ENCODE measurements at places on chromosomes 7 and 10.
A peak's percentile ranks its signal among the peaks of the same experiment; 100 is the strongest.

DNA sequence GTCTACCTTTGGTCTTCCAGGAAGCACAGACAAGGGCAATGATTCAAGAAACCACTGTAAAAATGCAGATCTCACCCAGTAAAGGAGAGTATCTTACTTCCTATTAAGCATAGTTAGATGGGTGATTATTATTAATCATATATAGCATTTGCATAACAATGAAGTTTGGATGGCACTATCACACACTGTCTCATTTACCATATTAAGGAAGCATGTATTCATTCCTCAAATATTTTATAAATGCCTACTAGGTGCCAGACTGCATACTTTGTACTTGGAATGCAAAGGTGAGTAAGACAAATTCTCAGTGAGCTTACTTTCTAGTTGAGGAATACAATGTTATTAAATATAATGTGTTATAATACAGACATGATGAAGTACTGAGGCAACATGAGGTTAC lies 53.9 kb upstream of the SKAP2 start:
- no peak for DNase-seq

DNA sequence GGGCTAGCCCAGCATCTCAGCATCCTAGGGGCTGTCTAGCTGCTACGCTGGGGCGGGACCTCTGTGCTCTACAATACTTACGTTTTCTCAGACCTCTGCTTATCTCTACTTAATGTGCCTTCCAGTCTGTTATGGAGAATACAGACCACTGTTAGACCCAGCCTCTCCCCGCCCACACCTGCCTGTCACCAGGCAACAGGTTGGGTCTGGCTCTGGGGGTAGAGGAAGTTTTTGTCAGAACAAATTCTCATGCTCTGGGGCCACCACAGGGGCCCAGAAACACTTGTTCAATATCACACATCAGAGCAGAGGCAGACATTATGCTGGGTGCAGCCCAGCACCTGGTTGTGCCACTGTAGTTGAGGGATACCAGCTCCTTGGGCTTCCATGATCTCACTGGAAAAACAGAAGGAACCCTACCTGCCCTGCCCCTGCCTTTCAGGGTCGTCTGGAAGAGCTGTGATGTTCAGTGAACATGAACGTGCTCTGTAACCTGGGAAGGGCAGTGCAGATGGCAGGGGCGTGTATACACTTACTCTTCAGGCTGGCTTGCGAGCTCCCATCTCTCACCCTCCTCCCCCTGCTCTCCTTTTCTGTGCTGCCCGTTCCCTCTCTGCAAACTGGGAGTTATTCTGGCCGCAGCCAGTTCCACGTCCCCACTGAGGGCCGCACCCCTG lies 135.2 kb upstream of the PODXL start:
- no peak for DNase-seq

DNA sequence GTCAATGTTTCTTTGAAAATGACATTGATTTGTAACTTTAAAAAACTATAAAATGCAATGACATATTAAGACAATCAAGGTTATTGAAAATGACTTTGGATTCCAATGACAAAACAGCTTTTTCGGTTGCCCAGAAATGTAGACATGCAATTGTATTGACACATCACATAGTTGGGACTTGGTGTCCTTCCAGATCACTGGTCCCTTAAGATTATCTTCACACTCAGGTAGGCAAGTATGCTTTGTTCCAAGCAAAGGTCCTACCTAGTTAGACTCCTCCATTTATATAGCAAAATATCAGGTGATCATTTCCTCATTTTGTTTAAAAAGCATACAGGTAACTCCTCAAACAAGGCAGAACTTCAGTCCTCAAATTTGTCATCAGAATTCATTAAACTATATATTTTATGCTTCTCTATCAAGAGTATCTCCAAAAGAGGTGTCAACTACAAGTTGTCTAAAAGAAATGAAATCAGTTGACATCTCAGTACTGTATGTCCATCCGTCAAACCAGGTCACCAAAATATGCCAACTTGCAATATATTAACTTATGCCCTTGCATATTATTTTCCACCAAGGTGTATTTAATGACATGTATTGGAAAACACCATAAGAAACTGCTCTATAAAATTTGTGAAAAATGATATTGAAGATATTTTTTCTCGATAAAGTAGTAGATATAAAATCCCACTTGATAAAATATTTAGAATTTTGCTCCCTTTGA lies 64.6 kb downstream of the TSPAN12 start:
- no peak for DNase-seq

DNA sequence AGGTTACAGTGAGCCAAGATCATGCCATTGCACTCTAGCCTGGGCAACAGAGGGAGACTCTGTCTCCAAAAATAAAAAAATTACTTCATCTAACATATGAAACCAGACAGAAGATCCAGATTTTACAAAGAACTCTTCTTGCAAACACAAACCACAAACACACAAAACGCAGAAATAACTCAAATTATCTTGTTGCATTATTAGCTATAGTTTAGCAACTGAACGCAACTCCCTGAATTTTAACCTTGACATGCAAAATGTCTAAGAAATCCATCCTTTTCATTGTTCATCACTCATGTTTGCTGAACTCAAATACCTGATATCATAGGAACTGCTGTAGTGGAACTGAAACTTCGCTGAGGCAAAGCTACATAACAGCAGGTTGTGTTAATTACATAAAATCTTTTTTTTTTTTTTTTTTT lies 64.1 kb downstream of the MICU1 start:
- DNase-seq, result no peak

- no peak for DNase-seq
Measured at GRCh38 chr7:82507365-82507975, 63.9 kb upstream of the CACNA2D1 start.

GRCh38 chr10:6275022-6275997 lies 72.6 kb downstream of the PFKFB3 start:
- peak; percentile 93 for DNase-seq

- DNase-seq, result no peak
Measured at GRCh38 chr10:132149271-132149670, 37.5 kb upstream of the DPYSL4 start.

DNA sequence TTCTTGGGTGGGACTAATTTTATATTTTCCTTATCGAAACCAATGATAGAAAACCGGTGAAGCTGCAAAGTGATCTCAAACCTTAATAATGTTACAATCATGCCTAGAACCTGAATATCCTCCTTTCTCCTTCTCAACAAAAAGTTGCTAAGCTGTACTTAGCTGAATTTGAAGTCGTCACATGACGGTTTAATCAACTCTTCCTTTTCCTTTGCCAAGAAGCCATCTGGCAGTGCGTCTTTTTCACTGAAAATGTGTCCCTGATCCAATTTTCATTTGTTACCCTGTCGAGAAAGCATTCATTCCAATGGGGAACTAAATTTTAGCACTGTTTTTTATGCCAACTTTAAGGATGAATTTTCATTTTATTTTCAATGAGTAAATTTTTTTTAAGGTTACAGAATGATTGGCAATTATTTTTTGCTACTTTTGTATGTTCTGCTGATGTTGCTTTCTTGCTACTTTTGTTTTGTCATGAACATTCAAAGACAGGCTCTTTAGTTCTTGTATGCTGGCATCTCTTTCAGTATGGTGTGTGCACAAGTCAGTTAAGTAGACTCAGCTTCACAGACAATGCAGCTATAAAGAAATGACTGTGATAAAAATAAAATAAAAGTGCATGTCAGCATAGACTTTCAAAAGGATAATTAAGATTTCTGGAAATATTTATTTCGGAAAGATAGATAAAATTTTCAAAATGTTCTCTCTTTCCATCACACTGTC lies 980.0 kb downstream of the DNAJB9 start:
- DNase-seq, result no peak

- DNase-seq, result no peak
Measured at GRCh38 chr7:92841192-92841591, 4.8 kb upstream of the CDK6 start.

DNA sequence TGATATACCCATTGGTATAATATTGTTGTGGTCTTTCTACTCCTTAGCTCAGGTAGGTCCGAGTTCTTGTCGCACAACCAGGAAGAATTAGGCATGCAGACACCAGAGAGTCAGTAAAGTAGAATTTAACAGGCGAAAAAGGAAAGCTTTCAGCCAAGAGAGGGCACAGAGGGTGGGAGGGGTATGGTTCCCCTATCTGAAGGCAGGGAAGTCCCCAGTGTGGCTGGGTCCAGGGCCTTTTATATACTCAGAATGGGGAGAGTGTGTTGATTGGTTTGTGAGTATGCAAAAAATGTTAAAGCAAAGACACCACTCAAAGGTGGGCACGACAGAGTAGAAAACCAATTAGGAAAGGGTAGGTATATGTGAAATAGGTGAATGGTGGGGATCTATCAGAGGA lies 53.9 kb downstream of the IMMP2L start:
- DNase-seq, result no peak

GRCh38 chr10:35765066-35765527 lies 123.0 kb upstream of the FZD8 start:
- DNase-seq, result no peak

DNA sequence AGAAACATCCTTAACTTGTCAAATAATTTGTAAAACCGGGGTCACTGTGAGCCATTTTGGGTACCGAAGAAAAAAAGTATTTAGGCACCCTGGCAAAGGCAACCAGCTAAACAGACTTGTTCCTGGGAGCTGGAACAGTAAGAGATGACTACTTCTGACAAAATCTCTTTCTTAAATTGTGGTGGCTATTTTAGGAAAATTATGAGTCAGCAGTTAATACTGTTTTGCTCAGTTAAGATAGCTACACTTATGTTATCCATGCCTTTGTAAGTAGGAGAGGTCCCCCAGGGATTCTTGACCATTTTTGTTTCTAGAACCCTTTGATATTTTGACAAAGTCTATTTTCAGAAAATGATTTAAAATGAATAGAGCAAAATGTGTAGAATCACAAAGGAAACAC lies 68.7 kb downstream of the TAX1BP1 start:
- peak; percentile 76 for DNase-seq

DNA sequence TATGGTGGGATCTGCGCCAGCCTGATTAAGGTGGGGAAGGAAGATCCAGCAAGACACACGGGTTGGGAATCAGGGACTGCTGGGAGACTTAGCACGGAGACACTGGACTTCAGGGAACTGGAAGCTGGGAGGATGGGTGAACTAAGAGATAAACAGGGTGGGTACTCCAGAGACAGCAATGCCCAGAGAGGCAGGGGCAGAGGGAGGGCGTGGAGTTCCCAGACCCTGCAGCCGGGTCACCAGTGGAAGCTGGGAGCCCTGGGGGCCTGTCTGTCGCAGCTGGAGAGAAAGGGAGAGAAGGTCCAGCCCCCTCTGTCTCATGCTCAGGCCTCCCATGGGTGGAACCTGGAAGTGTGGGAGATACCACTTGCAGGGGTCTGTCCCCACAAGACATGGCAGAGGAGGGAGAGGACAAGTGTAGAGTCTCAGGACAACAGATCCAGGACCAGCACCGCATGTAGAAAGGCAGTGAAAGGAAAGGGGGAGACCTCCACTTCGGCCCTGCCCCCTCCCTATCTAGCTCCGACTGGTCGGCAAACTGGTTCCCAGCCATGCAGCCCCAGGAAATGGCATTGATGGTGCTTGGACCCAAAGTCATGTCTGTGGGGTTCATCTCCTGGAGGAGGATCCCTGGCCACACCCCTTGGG lies 44.4 kb downstream of the AOC1 start:
- DNase-seq, result no peak

DNA sequence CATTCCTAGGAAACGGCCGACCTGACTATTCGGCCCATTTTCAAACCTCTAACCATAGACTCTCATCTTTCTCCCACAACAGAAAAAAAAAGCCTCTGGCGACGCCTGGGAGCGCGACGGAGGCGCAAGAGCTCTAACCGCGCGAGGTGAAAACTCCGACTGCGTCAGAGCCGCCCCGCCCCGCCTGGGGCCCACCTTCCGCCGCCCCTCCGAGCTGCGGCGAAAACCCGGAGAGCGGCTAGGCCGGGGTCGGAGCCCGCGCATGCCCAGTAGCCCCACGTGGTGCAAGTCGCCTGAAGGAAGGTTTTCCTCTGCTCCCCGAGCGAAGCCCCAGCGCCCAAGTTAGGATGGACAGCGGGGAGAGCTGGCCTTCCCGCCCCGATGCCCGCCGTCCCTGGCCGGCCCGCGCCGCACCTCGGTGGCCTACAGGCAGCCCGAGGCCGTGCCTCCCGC lies 683 bp upstream of the SGMS1 start:
- DNase-seq, result peak; percentile 99

DNA sequence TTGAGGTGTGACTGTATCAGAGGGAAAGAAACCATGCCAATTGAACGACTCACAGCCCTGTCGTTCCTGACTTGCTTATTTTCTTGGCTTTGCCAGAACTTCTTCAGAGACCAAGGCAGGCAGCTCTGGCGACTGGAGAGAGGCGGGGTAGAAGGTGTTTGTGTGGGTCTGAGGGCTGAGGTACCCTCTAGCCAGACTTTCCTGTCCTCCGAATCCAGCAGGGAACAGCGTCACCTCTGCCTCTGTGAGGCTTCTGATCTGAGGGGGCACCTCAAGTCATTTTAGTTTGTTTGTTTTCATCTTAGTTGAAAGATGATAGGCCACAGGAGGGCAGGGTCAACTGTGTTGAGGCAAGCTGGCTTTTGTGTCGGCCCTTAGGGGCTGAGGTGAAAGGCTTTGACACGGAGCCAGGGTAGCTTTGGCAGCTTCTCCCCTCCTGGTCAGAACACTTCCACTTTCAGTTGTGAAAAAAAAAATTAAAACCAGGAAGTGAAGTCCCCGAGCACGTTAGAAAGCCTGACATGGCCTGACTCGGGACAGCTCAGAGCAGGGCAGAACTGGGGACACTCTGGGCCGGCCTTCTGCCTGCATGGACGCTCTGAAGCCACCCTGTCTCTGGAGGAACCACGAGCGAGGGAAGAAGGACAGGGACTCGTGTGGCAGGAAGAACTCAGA lies 1.9 kb downstream of the ACSL5 start:
- DNase-seq, result peak; percentile 30

GRCh38 chr10:42783181-42783549 lies 570 bp downstream of the BMS1 start:
- peak; percentile 67 for DNase-seq

- peak; percentile 76 for DNase-seq
Measured at GRCh38 chr7:105759670-105760550, 116.5 kb downstream of the ATXN7L1 start.

- no peak for DNase-seq
Measured at GRCh38 chr7:99125505-99125865, 18.4 kb downstream of the SMURF1 start.

GRCh38 chr7:33788531-33788930 lies 116.8 kb upstream of the BMPER start:
- DNase-seq, result no peak

- no peak for DNase-seq
Measured at GRCh38 chr7:91180746-91181145, 83.5 kb upstream of the FZD1 start.

- peak; percentile 7 for DNase-seq
Measured at GRCh38 chr10:97483506-97483905, 14.7 kb downstream of the MMS19 start.

- no peak for DNase-seq
Measured at GRCh38 chr7:47337531-47337930, 244.4 kb downstream of the TNS3 start.

- no peak for DNase-seq
Measured at GRCh38 chr10:79084972-79085597, 16.3 kb downstream of the ZMIZ1 start.

DNA sequence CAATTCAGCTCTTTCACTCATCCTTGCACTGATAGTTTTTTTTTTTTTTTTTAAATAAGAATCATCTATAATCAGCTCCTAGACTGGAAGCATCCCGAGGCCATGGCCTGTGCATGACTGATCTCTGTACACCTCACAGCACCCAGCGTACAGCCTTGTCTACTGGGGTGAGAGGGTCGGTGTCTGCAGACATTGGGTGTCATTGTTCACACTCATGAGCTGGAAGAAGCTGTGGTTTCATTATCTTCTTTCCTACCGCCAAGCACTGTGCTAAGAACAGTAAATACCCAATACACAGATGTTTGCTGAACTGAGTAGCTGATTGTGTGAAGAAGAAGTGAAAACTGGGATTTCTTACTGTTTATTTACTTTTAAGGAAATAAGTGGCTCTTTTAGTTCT lies 123.6 kb downstream of the CLEC2L start:
- no peak for DNase-seq
